ENCODE measurements at places on chromosomes 5 and 9.

- DNase-seq: no peak
Measured at GRCh38 chr5:174217527-174217926, 172.0 kb downstream of the NSG2 start.

DNA sequence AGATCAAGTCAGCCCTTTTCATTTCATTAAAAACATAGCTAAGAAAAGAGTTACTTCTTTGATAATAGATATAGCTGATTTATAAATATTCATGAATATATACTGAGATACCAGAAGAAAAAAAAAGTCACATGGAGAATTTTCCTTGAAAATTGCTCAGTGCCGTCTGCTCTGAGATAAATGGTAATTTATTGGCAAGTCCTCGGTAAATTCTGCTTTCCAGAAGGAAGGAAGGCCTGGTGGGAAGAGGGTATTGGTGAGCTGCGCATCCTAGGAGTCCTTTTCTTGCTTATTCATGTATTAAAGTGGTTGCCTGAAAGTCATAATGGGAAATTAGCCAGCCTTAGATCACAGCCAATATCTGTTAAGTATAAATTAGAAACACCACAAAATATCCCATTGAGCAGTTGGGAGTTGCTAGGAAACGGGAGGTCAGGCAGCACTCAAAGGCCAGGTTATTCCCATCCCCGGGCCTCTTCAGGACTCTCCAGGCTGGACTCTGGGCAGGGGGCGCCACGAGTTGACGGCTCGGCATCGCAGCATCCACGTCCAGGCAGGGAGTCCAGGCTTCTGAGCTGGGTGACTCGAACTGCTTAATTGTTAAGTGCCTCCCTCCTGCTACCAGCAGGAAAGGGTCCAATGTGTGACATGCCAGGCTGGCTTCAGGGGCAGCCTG, 116.7 kb upstream of the RETREG1 start:
- no peak for DNase-seq

DNA sequence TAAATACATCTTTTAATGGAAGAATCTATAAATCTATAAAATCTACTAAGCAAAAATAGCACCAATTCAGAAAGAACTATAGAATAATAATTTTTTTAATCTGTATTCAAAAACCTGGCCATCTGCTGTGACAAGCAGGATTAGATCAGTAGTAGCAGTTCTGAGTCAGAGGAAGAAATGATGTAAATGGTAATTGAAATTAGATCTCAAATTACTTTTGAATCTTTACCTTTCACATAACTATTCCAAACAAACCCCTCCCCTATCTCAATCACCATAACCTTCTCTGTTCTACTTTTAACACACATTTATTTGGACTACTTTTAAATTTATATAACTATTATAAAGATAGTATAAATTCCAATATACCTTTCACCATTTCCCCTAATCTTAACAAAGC, 727.8 kb upstream of the FAM174A start:
- no peak for DNase-seq

- no peak for DNase-seq
Measured at GRCh38 chr9:79461712-79462111, 110.1 kb upstream of the TLE4 start.

- no peak for DNase-seq
Measured at GRCh38 chr9:7289773-7290172, 509.8 kb downstream of the DMAC1 start.

DNA sequence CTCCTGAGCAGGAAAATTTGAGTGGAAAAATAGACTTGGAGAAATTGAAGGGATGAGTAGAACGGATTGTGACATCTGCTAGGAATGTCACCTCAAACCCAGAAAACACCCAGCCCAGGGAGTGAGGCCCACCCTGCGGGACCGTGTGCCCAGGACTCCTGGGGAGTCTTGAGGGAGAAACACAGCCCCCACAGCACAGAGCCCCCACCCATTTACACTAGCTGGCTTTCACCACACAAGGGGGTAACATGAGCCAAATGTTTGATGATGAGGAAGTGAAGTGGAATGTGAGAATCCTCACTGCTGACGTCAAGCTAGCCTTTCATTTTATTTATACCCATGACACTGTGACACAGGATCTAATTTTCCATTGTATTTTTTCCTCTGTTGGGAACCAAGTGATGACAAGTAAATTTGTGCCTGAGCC, 42.8 kb upstream of the PDE8B start:
- DNase-seq: no peak

DNA sequence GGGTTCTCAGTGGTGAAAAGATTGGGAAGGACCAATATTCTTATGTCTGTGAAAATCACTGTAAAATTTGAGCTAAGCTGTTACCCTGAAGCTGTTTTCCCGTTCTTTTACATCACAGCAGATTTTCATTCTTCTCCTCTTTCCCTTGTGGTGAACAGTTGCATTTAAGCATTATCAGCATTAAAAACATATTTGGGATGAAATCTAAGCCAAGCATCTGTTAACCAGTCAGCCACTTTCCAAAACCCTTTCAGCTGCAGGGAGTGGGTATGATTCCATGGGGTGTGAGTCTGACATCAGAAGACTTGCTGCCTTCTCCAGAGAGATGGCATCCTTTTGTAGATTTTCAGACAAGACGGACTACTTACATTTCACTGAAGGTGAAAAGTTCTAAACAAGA, 97.2 kb downstream of the TRIO start:
- DNase-seq: no peak
